Stimulated activated CD4-positive, alpha-beta T cell treated with anti-CD3 and anti-CD28 coated beads, Interleukin-4, amount 100 ng/mL, for 1 hour (primary cell): ENCODE measurements at places on chromosomes 12 and 14.

DNA sequence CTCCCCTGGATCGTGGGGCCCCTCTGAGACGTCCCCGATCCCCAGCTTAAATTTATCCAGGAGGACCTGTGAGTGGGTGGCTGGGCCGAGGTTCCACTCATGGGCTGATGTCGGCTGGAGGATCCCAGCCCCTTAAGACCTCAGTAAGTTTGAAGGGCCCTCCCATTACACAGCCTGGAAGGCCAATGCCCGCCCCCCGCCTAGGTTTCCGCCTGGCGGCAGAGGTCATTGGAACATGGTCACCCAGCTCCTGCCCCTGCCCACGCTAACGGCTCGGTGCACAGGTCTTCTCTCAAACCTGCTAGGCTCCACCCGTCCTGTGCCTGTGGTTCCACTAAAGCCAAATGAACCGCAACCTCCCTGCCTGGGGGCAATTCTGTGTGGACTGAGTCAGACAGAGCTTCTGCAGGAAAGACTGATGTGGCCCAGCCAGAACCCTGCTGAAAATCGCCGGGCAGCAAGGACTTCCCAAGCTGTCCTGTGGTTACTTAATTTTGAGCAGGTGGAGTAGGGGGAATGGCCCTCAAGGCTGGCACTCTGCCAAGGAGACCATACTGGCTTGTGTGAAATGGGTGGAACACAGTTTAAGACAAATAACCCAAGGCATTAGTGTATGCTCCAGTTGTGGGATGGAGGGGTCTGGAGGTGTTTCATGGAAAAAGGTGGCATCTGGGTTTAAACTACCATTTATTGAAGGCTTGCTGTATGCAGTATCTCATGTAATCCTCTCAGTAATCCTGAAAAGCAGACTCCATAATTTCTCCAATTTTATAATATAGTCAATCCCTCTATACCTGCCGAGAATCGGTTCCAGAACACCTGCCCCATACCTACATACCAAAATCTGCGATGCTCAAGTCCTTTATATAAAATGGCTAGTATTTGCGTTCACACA lies 903 bp upstream of the NT5DC3 start:
- DNase-seq = peak; percentile 8

DNA sequence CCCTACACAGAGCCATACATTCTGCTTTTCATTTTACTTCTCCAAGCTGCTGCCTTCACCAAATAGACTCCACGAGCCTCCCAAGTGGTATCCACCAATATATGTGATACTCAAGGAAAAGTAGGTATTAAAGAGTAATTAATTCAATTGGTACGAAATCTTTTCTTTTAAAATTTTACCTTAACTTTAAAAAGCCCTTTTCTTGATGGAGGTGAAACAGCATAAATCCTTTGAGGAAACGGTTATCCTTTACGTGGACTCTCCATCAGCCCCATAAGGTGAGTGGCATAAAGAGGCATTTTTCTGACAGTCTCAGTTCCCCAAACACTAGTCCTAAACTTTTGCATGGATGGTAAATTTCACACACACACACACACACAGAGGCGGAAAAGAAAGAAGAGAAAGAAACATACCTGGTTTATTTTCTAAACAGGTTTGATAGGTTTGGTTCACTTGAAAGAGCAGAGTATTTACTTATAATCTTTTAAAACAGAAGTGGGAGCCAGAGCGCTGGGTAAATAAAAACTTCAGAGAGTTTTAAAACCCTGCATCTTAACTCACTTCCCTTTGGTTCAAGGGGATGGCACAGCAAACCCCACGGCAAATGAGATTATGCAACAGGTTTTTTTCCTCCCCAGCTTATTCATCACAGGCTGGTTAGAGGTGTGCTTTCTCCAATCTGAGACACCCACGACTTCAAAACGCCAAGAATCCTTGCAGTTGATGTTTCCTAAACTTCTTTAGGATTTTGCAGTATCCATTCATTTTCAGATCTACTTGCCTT lies 1.9 kb downstream of the DUSP16 start:
- DNase-seq = peak; percentile 27

GRCh38 chr14:98952593-98953350 lies 319.2 kb downstream of the BCL11B start:
- no peak for DNase-seq

DNA sequence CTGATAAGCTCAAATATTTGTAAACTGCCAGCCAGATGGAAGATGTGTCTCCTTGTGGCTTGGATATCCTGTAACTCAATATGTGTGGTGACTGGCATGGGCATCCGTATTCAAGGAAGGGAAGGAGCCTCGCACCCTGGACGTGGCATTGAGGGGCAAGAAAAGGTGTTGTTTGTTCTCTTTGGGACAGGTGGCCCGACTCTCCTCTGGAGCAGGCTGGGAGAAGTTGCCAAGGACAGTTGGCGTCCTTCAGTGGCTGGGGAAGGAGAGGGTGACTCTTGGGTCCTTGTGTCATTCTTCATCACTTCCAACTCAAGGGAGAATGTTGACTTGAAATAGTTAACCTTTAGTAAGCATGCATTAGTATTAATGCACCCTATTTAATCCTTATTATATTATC lies 39.6 kb downstream of the CACNA1C start:
- DNase-seq = no peak
